ENCODE measurements at places on chromosomes 6 and 20.

DNA sequence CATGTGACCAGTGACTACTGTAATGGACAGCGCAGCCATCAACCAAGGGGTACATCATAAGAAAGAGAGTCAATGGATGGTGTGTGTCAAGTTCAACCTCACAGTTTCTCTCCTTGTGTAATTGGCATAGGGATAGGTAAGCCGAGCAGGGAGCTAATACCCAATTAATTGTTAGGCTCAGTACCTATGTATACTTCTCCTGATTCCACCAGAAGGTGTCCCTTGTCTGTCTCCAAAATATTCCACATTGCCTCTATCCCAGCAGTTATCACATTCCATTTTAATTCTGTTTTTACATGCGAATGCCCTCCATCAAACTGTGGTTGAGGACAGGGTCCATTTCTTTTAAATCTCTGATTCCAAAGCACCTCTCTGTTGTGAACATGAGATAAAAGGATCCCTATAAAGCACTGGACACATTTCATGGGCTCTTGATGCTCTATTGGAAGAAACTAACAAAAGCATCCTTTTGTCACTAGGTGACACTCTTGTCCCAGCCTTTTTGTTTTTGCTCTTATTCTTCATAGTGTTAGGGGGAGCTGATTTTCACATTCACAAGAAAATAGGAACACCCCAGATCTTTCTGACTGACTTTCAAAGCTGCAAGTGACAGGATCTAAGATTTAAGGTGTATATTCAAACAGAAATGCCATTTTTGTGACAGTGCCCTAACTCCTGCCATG lies 38.9 kb downstream of the FBXO9 start:
- no peak for DNase-seq

DNA sequence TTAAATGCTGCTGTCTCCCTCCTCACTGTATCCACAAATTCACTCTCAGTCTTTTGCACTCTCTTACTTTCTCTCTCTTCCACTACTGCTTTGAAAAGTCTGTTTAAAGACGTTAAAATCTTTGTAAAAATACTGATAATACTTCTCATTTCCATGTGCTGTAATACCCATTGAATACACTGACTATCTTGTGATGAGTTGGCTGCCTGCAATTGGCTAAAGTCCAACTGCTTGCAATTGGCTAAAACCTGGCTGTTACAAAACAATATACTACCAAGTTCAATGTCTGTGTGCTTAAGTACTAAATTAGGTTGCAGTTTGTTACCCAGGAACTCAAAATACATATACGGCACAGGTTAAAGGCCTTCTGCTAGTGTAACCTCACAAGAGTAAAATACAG lies 264.8 kb downstream of the THBS2 start:
- peak; percentile 76 for DNase-seq

GRCh38 chr6:138806889-138807288 lies 11.0 kb downstream of the ECT2L start:
- DNase-seq: no peak

GRCh38 chr6:46899659-46900058 lies 22.1 kb downstream of the ADGRF5 start:
- DNase-seq: no peak

- no peak for DNase-seq
These were observed 422.6 kb upstream of the MMS22L start for GRCh38 chr6:97705568-97705967.

GRCh38 chr20:54254596-54254995 lies 46.7 kb downstream of the PFDN4 start:
- no peak for DNase-seq

- DNase-seq: no peak
These were observed 9.3 kb upstream of the GFOD1 start for GRCh38 chr6:13496513-13497190.

- no peak for DNase-seq
These were observed 6.1 kb downstream of the MYL9 start for GRCh38 chr20:36547186-36548005.
